CD14-positive monocyte (primary cell): ENCODE measurements at places on chromosomes 7 and 10. TPM values are rescaled to one million over a fixed set of nuclear protein-coding genes. Genes with fewer than 3 reads are reported as not detected.
A peak's percentile ranks its signal among the peaks of the same experiment; 100 is the strongest.

The SPDYE2 gene
- not detected for polyA plus RNA-seq

DNA sequence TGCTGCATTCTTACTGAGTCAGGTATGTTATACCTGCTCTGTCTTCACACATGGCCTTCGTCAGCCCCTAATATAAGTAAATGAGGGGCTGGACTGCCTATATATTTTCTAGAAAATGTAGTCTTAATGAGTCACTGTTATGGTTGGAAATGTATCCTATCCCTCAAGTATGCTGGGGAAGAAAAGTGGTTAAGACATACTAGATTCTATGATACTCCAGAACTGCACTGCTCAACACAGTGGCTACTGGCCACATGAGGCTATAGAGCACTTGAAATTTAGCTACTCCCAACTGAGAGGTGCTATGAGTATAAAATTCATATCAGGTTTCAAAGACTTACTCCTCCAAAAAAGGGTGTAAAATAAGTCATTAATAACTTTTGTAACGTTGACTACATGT lies 104.3 kb upstream of the STEAP1B start:
- H3K27ac ChIP-seq = no peak overlapping the region
- no peak for DNase-seq
- no peaks in the 10 kb centered on the region for H3K36me3 ChIP-seq
- no peak overlapping the region for H3K4me3 ChIP-seq

GRCh38 chr10:109941236-109941862 lies 18.0 kb upstream of the XPNPEP1 start:
- no peak for DNase-seq
- no peaks in the 10 kb centered on the region for H3K27me3 ChIP-seq
- H3K36me3 ChIP-seq = no peaks in the 10 kb centered on the region
- no peaks in the 10 kb centered on the region for H3K4me1 ChIP-seq
- no peak overlapping the region for H3K4me3 ChIP-seq

The LGI1 gene
- not detected for polyA plus RNA-seq

The NANOS1 gene
- not detected for polyA plus RNA-seq

DNA sequence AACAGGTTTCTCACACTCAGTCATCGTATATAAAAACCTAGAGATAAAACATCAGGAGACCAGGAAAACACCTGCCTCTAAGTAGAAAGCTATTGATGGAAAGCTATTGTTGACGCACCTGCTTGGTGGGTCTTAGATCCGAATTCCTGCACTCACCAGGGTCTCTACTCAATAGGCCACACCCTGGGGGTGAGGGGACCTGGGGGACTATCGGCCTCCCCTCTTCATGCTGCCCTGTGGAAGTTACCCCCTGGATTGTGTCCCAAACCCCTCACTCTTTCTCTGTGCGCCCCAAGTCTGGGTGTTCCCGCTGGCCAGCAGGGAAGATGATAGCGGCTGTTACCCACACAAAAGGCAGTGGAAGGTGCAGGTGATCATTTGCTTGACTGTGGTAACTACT lies 313.0 kb downstream of the WDR37 start:
- H3K36me3 ChIP-seq = no peaks in the 10 kb centered on the region
- H3K27ac ChIP-seq = no peak overlapping the region
- H3K4me1 ChIP-seq = no peaks in the 10 kb centered on the region
- no peaks in the 10 kb centered on the region for H3K27me3 ChIP-seq
- DNase-seq = no peak
- no peak overlapping the region for H3K4me3 ChIP-seq

DNA sequence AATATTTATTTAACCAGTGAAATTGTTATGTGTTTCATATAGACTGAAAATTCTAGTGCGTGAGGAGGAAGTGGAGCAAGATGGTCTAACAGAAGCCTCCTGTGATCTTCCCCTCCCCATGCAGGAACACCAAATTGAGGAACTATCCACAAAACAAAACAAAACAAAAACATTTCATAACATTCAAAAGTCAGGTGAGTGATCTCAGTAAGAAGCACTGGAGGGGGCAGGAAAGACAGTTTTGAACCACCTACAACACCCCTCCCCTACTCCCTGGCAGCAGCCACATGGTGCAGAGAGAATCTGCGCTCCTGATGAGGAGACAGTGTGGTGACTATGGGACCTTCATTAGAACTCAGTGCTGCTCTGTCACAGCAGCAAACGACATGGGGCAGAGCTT lies 221.9 kb upstream of the SEMA3C start:
- H3K36me3 ChIP-seq = no peaks in the 10 kb centered on the region
- peak overlapping the region; percentile 90 for H3K27ac ChIP-seq
- H3K27me3 ChIP-seq = no peaks in the 10 kb centered on the region
- peaks cover 23% of the 10 kb centered on the region for H3K4me1 ChIP-seq

The CRYGN gene
- polyA plus RNA-seq = not detected in 2 replicates

DNA sequence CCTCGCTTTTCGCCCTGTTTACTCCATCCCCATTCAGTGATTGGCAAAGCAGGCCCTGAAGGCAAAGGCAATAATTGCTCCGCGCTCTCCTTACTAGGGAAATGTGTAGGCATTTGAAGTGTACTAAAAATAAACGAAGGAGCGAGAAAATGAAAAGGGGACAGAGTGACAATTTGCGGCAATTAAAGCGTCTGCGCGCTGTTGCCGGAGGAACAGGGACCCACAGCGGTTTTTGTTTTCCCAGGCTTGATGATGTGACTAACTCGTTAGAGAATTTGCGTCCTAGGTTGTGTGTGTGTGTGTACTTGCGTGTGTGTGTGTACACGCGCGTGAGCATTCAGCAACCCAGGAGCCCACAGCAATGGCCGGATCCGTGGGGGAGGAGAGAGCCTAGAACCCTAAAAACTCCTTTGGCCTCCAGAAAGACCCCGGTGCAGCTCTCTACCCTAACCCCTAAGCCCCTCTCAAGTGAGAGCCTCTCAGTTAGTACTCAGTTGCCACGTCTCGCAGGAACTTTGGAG lies 7.8 kb upstream of the DLX6 start:
- no peaks in the 10 kb centered on the region for H3K36me3 ChIP-seq
- peaks cover 97% of the 10 kb centered on the region for H3K27me3 ChIP-seq
- H3K27ac ChIP-seq = no peak overlapping the region
- H3K4me1 ChIP-seq = no peaks in the 10 kb centered on the region

The LIPF gene
- not detected in 2 replicates for polyA plus RNA-seq

GRCh38 chr10:121248266-121248665 lies 350.0 kb downstream of the FGFR2 start:
- no peak overlapping the region for H3K27ac ChIP-seq
- no peak overlapping the region for H3K4me3 ChIP-seq
- DNase-seq = no peak
- H3K4me1 ChIP-seq = no peaks in the 10 kb centered on the region
- no peaks in the 10 kb centered on the region for H3K27me3 ChIP-seq

DNA sequence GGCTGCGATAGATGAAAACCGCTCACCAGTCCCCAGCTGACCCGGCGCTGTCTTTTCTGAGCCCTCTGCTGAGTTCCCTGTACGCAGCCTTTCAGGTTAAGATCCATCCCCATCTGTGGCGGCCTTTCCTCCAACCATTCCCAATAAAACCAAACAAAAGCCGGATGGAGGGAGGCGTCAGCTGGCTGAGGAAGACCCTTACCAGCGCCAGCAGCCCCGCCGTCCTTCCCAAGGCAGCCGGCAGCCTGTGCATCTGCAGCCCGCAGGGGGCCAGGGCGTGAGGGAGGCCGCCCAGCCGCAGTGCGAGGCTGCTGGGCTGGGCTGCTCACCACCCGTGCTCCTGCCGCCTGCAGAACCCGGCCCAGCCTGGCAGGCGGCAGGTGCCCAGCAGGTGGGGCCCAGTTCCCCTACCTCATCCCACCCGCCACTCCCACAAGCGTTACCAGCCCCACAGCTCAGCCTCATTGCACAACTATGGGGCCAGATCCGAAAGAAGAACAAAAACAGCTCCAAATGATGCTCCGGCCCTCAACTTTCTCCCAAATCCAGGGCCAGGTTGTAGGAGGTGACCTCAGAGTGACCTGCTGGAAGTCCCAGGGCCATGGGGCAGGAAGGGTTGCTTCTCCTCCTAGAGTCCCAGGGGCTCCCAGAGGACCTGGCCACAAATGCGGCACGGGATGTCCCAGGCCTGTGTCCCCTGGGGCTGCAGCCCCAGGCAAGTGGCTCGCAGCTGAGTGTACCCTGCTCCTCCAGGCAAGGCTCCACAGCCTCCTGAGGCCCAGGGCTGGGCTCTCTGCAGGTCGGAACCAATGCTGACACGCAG lies 23.8 kb downstream of the PAPOLB start:
- no peak for DNase-seq
- H3K27ac ChIP-seq = no peak overlapping the region
- no peak overlapping the region for H3K4me3 ChIP-seq
- no peaks in the 10 kb centered on the region for H3K36me3 ChIP-seq

DNA sequence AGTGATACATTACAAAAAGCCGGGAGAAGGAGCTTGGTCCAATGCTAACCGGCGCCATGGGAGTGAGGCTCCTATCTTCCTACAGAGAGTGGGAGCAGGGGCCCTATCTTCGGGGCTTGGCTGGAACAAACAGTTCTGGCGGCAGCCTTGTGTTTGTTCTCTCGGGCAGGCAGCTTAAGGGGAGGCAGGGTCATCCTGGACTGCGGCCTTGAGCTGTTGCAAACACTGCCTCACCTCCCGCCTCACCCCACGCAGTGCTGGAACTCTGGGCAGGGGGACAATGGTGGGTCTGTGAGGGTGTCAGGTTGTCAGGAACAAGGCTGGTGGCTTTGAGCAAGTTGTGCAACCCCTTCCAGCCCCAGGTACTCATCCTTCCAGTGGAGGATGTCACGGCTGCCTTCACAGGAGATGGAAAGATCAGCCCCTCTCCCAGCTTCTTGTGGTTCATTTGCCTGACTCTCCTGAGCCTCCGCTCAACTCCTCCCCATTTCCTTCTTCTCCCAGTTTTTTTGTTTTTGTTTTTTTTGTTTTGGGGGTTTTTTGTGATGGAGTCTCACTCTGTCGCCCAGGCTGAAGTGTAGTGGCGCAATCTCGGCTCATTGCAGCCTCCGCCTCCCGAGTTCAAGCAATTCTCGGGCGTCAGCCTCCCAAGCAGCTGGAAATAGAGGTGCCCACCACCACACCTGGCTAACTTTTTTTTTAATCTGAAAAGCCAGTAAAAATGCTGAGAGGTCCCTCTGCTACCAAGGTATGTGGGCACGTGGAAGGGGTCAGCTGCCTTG lies 57.4 kb downstream of the SPOCK2 start:
- no peak overlapping the region for H3K27ac ChIP-seq
- H3K4me3 ChIP-seq = no peak overlapping the region
- no peaks in the 10 kb centered on the region for H3K4me1 ChIP-seq

DNA sequence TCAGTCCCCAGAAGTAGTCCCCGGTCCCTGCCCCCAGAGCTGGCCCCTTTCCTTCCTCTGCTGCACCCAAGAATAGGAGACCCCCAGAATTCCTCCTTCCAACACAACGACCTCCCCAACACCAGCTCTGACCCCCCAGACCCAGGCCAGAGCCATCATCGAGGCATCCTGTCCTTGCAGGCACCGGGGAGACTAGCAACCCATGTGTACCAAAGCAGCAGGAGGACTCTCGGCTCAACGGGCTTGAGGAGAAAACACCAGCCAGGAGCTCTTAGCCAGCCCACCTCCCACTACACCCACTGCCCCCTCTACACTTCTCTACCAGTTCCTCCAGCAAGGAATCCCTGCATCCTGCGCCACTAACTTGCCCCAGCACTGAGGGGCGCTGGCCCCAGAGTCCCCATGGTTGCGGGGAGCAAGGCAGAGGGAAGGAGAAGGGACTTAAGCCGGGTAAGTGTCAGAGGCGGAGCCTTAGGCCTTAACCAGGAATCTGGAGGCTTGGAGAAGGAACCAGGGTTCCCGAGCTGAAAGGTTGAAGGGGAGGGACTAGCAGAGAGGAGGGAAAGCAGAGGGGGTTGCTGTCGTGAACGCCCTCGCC lies 3.9 kb downstream of the GRID1 start:
- no peaks in the 10 kb centered on the region for H3K36me3 ChIP-seq
- H3K27ac ChIP-seq = no peak overlapping the region
- H3K4me1 ChIP-seq = peaks cover 35% of the 10 kb centered on the region
- peaks cover 51% of the 10 kb centered on the region for H3K27me3 ChIP-seq
- DNase-seq = no peak
- no peak overlapping the region for H3K4me3 ChIP-seq

DNA sequence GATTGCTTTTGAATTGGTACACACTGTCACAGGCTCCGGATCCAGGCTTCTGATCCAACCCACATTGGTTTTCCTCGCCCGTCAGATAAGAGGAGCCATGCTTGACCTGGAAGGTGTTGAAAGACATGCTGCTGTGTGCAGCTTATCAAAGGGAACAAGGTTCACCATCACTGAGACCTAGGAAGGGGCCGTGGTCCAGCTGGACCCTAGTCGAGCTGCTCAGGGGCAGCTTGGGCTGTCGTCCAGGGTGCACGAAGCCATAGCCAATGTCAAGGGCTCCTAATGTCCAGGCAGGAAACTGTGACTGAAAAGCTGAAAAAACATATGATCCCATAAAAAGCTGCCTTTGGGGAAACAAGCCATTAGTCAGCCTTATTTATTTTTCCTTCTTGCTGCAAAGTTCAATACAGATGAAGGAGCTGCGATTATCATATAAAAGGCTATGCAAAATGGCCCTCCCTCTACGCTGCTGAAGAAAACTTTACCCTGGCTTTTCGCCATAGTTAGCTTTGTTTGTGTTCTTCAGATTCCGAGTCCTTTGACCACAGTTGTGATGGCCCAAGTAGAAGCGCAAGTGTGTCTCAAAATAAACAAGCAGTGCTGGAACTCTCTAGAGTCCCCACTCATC lies 118.0 kb downstream of the CREB5 start:
- H3K4me1 ChIP-seq = no peaks in the 10 kb centered on the region
- DNase-seq = no peak
- H3K27ac ChIP-seq = no peak overlapping the region

- no peak overlapping the region for H3K4me3 ChIP-seq
- no peaks in the 10 kb centered on the region for H3K27me3 ChIP-seq
- no peaks in the 10 kb centered on the region for H3K4me1 ChIP-seq
- no peaks in the 10 kb centered on the region for H3K36me3 ChIP-seq
- H3K27ac ChIP-seq = no peak overlapping the region
These were observed 271.2 kb downstream of the MAGI2 start for GRCh38 chr7:79182283-79182682.

GRCh38 chr10:8238986-8239385 lies 184.5 kb downstream of the GATA3 start:
- H3K36me3 ChIP-seq = no peaks in the 10 kb centered on the region
- H3K27me3 ChIP-seq = no peaks in the 10 kb centered on the region
- no peak overlapping the region for H3K4me3 ChIP-seq
- DNase-seq = no peak

- H3K36me3 ChIP-seq = peaks cover 20% of the 10 kb centered on the region
- peaks cover 83% of the 10 kb centered on the region for H3K4me1 ChIP-seq
- H3K4me3 ChIP-seq = no peak overlapping the region
- peak overlapping the region; percentile 83 for H3K27ac ChIP-seq
These were observed 54.1 kb downstream of the HK1 start for GRCh38 chr10:69332278-69333010.

DNA sequence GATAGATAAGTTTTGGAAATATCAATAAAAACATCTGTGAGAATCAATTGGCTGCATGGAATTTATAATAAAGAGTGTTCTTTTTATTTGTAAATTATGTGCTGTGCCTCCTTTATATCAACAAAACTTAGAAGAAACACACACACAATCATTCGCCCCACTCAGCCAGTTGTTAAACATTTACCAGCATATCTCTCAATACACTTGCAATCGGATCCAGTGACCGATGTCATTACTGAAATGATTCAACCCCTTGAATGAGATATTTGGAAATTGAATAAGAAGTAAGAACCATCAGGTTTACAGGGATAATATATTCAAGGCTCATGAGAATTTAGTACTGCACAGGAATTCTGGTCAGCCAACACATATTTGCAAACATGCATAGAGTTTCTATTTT lies 35.6 kb downstream of the TAF3 start:
- no peak overlapping the region for H3K4me3 ChIP-seq
- H3K27me3 ChIP-seq = no peaks in the 10 kb centered on the region
- H3K36me3 ChIP-seq = no peaks in the 10 kb centered on the region

The ASB10 gene
- polyA plus RNA-seq = not detected

- peaks cover 78% of the 10 kb centered on the region for H3K36me3 ChIP-seq
- no peaks in the 10 kb centered on the region for H3K4me1 ChIP-seq
- H3K27me3 ChIP-seq = no peaks in the 10 kb centered on the region
- DNase-seq = no peak
These were observed 55.9 kb downstream of the VOPP1 start for GRCh38 chr7:55516409-55516808.

The PRSS37 gene
- not detected for polyA plus RNA-seq
